T-cell (primary cell): ENCODE measurements at places on chromosomes 1 and 21.

GRCh38 chr21:26943921-26944320 is 23.0 kb downstream of the ADAMTS5 start:
- DNase-seq = no peak

- no peak for DNase-seq
Observed at GRCh38 chr1:159755451-159756007, 25.2 kb upstream of the DUSP23 start.

GRCh38 chr1:36231191-36231590 is 6.9 kb downstream of the THRAP3 start:
- DNase-seq = no peak

- no peak for DNase-seq
Observed at GRCh38 chr1:45394342-45394741, 54.1 kb upstream of the MUTYH start.
